Regular cardiac myocyte (primary cell): ENCODE measurements at places on chromosomes 16 and 17. TPM values are rescaled to one million over a fixed set of nuclear protein-coding genes. Genes with fewer than 3 reads are reported as not detected.

The VAT1L gene
- total RNA-seq: 0.77 and 3.7 TPM in 2 replicates

The SYNGR3 gene
- 2.3 and 2.8 TPM in 2 replicates for total RNA-seq

The CCL8 gene
- 0.56 TPM in 1 of 2 replicates, not detected in the other for total RNA-seq

The TTC19 gene
- 40.3 and 43.1 TPM in 2 replicates for total RNA-seq
